SK-MEL-5 (cell line): ENCODE measurements at places on chromosomes 16 and 17.

GRCh38 chr16:27430923-27431484 lies 29.0 kb downstream of the IL21R start:
- DNase-seq, result no peak

DNA sequence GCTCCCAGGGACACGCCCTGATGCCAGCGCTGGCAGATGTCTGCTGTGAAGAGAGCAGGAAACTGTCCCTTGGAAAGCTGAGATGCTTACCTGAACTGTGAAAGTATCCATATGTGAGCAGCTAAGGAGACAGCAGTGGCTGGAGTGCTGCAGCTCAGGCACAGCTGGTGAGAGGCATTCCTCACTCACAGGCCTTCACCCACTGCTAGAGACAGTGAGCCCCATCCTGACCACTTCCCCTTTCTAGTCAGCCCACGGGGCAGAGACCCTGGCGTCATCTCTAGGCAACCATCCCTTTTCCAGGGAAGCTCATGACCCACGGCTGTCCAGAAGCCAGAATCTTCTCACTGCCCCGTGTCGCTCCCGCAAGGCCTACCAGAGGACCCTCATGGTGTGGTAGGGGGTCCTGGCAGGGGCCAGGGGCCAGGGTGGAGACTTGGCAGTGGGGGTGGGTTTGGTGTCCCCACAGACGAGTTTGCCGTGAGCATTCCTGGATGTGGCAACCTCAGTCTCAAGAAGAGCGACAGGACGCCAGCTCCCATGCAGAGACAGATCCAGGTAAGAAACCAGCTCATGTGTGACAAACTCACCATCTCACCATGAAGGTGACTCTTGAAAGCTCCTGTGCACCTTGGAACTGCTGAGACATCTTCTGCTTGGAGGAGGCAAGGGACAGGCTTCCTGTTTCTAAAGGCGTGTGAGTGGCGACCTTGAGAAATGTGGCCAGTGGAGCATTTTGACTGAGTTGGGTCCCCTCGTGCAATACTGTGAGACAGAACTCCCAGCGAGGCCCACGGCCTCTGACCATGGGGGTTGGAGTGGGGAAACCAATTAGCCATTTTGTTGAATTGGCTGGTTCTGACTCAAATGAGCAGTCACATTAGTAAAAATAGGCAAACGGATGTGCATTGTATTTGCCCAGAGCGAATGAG lies at the start of gene SCIMP:
SCIMP (minus strand) TSS at position 216 of the 932 bp plus-strand sequence; CDS start at position 111, 105 bp downstream.
- DNase-seq, result no peak

DNA sequence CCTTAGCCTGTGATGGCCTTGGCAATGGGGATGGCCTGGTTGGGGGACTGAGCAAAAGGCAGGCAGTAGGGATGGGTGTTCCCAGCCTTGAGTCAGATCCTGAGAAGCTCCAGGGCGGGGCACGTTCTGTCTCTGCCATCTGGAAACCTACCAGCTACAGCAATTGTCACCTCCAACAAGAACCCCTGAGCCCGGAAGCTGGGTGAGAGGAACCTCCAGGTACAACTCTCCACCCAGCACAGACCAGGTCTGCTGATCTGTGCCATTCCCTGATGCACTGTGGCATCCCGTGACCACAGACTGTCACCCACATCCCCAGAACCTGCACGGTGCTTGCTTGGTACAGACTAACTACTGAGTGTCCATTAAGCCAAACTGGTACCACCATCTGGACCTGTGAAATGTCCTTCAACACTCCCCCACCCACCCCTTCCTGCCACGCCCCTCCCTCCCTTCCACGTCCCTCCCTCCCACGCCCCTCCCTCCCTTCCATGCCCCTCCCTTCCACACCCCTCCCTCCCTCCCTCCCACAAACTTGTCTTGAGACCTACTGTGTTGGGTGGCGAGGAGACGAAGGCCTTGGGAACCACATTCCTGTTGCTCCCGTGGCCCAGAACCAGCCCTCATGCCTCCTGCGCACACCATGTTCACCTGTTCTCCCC lies 16.6 kb downstream of the MYO15B start:
- DNase-seq, result no peak

DNA sequence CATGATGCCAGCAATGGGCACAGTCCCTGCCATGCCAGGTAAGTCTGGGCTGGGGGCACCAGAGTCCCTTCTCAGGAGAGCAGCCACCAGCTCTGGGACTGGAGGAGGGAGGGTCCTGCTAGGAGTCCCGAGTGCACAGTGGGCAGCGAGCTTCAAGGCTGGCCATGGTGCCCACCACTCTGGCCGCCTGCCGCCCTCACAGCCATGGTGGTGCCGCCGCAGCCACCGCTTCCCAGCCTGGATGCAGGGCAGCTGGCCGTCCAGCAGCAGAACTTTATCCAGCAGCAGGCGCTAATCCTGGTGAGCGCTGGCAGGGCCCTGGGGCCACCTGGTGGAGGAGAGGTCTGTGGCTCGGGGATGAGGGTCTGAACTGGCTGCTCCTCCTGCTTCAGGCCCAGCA lies 17.9 kb upstream of the SMIM5 start:
- no peak for DNase-seq

DNA sequence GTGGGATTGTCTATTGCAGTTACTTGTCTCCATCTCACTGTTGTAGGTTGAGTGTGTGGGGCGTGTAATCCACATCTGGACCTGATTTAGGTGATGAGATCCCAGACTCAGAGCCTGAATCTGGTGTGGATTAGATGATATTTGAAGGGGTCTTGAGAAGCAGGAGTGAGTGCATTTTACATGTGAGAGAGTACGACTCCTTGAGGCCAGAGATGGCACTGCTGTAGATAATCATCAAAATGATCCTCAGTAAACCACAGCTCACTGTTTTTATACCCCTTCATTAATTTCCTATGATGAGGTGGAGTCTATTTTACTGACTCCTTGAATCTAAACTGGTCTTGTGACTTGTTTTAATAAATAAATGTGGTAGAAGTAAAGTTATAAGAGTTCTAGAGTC lies 732.5 kb downstream of the KCNJ2 start:
- peak; percentile 18 for DNase-seq

DNA sequence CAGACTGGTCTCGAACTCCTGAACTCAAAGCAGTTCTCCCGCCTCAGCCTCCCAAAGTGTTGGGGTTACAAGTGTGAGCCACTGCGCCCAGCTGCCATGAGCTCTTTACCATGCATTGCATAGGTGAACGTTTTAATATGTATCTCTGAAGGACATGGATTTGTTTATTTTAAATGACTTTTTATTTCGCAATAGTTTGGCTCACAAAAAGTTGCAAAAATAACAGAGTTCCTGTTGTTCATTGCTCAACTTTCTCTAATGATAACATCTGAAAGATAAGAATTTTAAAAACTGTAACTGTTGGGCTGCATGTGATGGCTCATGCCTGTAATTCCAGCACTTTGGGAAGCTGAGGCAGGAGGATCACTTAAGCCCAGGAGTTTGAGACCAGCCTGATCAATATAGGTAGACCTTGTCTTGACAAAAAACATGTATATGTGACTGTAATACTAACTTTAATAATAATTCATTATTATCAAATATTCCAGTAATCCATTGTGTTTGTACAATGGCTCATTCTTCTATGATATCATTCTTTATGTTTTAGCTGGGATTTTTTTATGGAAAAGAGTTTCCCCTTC lies 80.1 kb downstream of the ABCC1 start:
- DNase-seq, result no peak

DNA sequence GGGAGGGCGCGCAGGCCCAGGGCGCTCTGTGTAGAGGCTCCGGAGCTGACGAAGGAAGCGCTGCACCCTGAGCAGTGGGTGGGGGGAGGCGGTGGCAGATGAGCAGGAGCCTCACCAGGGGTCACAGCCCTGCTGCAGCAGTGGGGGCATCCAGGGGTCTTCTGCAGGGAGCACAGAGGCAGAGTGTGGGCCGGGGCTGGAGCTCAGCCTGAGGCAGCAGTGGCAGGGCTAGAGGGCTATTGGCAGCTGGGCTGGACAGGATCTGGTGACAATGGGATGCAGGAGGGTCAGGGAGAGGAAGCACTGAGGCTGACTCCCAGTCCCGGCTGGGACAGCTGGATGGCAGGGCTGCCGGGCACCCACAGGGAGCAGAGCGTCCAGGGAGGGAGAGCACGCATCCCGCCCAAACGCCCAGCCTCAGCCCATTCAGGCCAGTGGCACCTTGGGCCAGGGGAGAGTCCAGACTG lies 21.0 kb downstream of the KDM8 start:
- DNase-seq, result no peak

- DNase-seq, result no peak
Measured at GRCh38 chr16:4233431-4233830, 8.4 kb downstream of the SRL start.

DNA sequence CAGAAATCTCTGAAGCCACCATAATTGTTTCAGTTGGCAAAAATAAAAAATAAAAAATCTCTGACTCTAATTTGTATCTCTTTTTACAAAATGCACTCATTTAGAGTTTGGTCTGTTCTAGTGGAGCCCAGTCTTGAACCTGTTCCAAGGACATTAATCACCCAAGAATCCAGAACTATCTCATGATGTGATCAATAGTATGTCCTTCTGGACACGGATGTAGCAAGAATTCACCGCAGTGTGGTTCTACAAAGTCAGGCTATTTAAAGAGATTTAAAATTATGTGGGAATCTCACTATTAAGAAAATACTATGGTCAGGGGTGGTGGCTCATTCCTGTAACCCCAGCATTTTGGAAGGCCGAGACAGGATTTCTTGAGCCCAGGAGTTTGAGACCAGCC lies 21.8 kb upstream of the ANKFN1 start:
- DNase-seq, result no peak

DNA sequence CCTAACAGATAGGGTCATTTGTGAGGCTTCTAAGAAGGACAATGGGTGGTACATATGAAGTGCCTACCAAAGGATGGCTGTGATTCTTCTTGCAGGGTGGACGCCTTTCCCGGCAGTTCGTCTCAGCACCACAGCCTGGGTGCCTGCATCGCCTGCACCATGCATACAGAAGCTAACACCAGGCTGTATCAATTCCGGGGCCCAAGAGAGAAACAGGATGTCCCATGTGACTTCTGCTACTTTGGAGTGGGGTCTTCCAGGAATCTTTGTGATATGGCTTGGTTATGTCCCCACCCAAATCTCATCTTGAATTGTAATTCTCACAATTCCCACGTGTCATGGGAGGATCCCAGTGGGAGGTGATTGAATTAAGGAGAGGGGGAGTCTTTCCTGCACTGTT lies 251.6 kb upstream of the TNRC6C start:
- DNase-seq, result no peak

GRCh38 chr17:27446569-27447301 lies 9.5 kb upstream of the KSR1 start:
- DNase-seq, result no peak

DNA sequence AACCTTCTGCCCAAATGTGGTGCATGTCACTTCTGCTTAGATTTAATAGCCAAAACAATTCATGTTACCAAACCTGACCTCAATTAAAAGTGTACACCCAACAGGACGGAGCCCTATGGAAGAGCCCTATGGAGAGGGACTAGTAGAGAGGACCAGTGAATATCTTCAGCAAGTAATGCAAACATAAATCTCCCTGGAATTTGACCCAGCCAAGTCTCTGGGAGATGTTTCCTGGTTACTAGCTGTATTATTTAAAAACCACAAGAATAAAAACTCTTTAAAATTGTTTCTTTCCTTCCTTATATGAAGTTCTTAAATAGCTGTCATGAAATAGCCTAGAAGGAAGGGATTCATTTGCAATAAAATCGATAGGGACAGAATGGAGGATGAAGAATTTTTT lies 255.8 kb downstream of the CDH11 start:
- DNase-seq, result no peak

DNA sequence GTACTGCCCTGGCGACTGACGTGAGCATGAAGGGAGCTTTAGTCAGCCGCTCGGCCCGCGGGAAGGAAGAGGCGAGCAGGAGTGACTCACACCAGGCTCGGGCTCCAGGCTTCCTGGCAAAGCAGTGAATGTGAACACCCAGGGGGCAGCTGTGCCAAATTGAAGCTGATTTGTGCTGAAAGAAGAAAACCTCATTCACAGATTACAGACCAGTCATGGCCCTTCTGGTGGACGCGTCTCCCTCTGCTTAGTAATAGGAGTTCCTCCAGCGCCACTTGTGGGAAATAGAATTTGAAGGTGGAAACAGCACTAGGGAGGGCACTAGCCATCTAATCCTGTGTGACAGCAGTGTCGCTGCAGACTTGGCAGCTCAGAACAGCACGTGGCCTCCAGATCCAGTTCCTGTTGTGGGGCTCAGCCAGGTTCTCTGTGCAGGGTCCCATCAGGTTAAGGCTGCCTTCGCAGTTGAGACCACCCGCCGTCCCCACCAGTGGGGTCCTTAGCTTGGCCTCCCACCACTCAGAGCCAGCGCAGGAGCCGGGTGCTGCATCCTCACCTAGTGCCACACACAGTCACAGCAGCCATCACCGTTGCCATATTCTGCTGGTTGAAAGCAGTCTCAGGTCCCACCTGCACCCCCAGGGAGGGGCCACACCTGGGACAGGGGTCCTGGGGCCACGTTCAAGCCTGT lies 164.5 kb upstream of the CHMP6 start:
- DNase-seq, result peak; percentile 60

GRCh38 chr16:27401768-27402568 lies at the start of gene IL21R:
IL21R (plus strand) TSS chr16:27402174; CDS start chr16:27430072, 27,898 bp downstream.
- no peak for DNase-seq

DNA sequence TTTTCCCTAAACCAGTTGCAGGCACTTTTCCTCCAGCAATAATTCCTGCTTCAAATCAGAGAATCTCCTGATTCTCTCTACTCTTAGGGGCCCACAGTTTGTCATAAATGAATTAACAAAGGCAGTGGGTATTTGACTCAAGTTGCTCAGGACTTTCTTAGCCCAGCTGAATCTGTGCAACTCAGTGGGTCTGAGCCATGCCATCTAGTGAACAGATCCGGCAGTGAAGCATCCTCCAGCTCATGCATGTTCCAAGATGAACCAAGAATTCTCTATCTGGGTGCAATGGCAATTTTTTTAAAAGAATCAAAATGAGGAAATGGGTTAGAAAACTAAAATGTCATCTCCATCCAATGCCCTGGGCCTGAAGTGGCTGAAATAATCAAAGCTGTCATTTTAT lies 575.2 kb upstream of the CDH11 start:
- DNase-seq, result no peak

DNA sequence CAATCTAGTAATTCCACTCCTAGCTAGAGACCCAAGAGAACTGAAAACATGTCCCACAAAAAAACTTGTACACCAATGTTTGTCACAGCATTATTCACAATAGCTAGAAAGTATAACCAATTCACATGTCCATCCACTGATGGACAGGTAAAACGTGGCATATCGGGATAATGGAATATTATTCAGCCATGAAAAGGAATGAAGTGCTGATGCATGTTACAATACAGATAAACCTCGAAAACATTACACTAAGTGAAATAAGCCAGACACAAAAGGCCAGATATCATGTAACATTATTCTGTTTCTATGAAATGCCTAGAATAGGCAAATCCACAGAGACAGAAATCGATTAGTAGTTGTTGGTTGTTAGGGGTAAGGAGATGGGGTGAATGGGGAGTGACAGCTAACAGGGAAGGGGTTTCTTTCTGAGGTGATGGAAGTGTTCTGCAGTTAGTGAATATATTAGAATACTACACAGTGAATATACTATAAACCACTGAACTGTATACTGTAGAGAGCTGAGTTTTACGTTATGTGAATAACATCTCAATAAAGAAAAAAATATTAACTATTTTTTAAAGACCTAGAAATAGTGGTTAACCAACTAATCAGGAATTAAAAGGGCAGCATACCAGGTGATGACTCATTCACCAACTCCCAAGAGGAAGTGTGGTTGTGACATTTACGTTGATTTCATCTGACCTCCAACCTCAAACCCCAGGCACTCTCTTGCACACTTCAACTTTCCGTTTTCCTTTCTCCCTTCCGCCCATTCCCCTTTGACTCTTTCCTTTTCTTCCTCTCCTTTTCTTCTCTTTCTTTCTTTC lies 48.6 kb downstream of the GAS7 start:
- peak; percentile 60 for DNase-seq
